ENCODE measurements at places on chromosomes 11 and 22.

DNA sequence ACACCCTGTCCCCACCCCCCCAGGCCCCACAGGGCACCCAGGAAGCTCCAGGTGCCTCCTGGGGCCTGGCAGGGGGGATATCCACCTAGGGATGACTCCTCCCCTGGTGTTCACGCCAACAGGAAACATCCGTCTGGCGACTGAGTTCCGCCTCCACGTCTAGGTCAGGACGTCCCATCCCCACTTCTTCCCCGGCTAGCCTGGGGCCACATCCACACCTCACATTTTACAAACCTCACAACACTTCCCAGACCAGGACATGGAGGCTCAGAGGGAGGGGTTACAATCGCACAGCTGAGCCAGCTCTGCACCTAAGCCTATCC is 21.0 kb downstream of the MAFF start:
- DNase-seq: no peak

- no peak for DNase-seq
Observed at GRCh38 chr11:27018902-27019529, 21.6 kb upstream of the BBOX1 start.

DNA sequence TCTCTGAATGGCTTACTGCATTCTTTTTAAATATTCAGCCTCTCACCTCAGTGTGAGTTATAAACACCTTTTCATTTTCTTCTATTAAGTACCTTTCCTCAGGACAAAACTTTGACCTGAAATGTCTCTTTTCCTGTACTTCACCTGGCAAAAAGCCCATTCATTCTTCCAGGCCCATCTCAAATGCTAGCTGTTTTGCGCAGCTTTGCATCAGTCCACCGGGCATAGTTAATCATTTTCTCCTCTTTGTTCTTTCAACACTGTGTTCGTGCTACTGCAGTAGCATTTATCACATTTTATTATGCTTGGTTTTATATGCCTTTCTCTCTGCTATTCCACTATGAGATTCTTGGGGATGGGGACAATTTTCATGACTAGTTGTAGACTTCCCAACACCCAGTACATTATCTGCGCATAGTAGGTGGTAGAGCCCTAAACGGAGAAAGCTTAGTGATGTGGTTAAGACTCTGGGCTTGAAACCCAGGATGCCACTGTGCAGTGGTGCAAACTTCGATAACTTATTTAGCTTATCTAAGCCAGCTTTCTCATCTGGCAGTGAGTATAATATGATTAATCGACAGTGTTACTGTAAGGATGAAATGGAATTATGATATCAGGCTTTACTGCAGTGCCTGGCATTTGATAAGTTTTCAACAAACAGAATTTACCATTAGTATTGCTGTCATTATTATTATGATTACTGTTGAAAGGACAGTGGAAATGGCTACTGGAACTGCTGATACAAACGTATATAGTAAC is 695.7 kb downstream of the NELL1 start:
- no peak for DNase-seq

- DNase-seq: no peak
Observed at GRCh38 chr22:25797498-25798290, 55.7 kb downstream of the MYO18B start.

- no peak for DNase-seq
Observed at GRCh38 chr11:69244266-69244665, 49.7 kb upstream of the MYEOV start.

GRCh38 chr11:110491577-110492320 is 62.0 kb downstream of the FDX1 start:
- no peak for DNase-seq

DNA sequence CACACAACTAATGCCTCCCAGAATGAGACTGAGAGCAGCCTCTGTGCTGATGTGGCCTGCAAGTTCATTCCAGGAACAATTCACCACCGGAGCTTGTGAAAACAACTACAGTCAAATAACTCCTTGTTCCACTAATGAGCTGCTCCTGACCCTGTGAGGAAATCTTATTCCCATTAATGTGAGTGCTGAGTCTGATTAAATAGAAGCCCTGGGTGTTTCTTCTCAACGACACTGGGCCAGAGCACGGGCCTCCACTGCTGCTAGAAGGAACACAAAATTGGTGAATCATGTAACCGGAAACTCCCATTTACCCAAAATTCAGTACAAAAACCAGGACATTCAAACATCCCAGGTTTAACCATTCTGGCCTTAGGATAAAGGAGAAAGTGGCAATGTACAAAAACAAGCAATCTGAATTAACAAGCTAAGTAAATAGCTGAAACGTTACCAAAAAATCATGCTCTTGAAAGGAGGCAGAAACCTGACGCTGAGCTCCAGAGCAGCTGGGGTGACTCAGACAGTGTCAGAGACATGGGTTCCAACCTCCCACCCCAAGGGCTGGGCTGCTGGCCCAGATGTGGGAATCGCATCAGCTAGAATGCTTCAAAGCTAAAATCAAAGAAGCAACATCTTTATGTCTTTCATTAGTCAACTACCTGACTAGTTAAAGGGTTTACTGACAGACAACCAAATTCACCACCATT is 26.7 kb downstream of the SERGEF start:
- no peak for DNase-seq

- no peak for DNase-seq
Observed at GRCh38 chr11:97751405-97751804, 1269.3 kb upstream of the CNTN5 start.

- DNase-seq: no peak
Observed at GRCh38 chr22:21694394-21694793, 28.6 kb downstream of the PPIL2 start.

- no peak for DNase-seq
Observed at GRCh38 chr11:127118811-127119210, 118.2 kb upstream of the KIRREL3 start.

DNA sequence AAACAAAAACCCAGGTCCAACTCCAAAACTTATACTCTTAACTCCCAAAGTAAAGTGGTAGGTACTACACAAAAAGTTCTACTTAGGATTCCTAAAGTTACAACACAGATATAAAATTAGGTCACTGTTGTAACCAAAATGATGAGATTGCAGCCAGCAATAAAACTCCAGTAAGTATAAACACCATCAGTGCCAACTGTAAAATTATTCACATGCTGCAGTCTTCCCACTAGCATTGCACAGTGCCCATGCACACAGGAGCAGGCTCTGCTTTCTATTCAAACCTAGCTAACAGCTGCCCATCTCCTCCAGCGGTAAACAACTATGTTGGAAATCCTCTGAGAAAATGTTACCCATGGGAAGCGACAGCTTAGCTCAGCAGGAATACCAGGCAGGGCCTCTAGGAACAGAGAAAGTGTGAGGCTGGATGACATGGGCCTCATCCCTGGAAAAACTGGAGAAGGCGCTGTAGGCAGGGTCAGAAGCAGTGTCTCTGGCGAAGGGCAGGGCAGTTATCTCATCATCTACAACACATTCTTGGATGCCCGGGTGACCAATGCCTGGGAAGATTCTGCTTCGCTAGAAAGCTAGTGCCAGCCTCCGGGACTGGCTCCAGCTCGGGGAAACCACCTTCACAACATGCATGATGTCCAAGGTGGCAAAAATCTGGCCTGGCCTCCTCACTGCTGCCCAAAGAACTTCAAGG is 9.1 kb downstream of the CPT1A start:
- no peak for DNase-seq

All from Caco-2 (cell line).